ENCODE measurements at places on chromosomes 2 and 18.
A peak's percentile ranks its signal among the peaks of the same experiment; 100 is the strongest.

- DNase-seq = no peak
These were observed 194.7 kb downstream of the BABAM2 start for GRCh38 chr2:28085201-28085600.

- DNase-seq = no peak
These were observed 57.5 kb upstream of the TMEM178A start for GRCh38 chr2:39608263-39608575.

DNA sequence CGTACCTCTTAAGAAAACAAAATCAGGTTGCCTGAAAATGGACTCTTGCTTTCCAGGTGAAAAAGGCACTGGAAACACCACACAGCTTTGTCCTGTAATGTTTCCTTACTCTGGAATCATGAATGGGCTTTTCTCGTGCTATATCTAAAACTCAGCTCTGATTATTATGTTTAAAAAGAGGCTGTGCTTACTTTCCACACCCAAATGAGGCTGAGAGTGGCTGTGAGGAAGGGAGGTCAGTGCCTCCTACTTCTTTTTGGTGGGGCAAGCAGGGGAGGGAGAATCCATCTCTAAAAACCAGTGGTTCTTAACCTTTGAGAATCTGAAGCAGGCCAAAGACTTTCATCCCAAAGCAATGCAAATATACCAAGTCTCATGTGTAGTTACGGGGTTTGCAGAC, 148.6 kb downstream of the FAM210A start:
- DNase-seq = no peak

DNA sequence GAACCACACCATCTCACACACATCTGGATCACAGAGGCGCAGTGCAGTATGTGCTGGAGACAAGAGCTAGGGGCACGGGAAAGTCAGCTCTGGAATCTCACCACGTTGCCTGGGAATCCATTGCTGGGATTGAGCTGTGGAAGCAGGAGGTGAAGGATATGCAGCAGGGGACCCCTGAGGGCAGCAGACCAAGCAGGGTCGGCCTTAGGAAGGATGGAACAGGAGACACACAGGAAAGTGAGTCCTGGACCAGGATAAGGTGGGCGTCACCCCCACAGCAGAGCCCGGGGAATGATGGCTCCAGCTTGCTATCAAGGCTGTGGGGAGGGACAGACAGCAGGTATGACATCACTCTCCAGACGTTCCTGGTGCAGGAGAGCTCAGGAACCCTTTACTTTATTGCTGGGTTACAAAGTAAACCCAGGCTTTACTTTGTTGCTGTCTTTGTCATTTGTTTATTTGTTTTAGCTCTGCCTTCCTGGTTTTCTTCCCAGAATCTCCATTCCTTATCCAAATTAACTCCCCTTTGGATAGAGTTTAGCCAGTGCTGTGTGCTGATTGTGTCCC, 329.8 kb upstream of the MYT1L start:
- DNase-seq = no peak

DNA sequence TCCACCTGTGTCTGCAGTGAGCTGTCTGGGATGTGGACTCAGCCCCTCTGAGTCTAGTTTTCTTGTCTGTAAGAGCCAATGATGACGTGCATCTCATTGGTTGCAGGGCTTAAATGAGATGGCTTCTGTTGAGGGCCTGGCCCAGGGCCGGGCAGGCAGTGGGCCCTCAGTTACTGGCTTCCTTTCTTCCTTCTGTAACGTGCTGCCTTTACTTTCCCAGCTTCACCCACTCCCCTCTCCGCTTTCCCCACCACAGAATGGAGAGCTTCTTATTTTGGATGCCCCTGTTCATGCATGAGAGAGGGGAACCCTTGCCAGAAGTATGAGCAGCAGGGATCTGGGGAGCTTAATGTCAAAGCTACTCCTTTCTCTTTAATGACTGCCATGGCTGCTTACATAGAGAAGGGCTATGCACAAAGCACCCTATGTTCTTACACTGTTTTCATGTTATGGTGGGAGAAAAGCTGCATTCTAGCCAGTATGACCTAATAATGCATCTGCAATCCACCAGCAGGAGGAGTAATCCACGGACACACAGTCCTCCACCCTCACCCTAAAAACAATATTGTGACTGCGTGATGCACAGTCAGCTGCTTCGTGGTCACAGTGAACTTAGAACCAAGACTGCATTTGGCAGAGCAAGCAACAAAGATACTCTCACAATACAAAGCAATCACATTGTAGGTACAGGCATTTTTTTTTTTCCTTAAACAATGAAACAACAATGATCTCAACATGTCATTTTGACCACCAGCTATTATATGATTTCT, 37.2 kb downstream of the CREG2 start:
- DNase-seq = no peak

DNA sequence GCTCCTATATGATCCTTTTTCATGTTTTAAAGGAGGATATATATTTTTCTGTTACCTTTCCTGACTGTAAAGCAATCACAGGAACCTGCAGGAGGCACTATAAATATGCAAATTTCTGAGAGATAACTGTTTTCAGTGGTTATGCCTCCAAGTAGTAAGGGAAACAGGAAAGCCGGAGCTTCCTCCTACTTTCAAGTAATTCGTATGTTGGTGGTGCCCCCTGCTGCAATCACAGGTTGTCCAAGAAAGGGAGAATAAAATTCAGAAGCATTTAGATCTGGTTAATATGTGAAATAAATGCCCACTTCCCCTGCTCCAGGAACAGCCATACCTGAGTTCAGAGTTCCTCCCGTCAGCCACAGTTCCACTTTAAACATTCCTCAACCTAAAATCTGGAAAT, 12.0 kb upstream of the BCL11A start:
- no peak for DNase-seq

DNA sequence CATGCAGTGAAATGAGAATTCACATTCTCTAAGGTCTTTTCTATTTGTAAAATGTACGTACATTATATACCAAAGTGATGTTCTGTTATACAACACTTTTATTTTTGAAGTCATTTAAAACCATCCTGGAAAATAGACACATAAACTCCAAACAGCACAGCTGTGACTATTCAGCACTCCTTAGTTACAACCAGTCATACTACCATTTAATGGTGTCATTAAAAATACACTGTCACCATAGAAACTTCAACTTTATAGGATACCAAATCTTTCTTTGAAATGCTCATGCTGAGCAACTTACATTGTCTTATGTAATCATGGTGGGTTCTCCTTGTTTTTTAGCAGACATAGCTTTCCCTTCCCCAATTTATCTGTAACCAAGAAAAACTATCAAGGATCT, 85.3 kb downstream of the METTL4 start:
- no peak for DNase-seq

DNA sequence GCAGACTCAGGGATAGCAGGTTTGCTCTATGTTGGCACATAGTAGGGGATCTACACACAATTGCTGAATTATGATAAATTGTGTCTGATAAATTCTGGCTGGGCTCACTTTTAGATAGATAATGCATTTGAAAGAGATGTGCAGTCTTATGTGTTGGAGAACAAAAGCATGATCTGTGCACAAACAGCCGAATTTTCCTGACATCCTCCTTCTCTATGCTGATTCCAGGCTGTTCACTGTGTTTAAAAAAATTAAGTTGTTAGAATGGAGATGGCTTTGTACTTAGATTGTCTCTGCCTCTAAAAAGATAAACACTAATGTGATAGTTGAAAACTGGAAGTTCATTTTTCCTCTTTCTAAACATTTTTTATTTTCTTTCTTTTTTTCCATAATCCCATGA, 2.1 kb downstream of the CERS6 start:
- no peak for DNase-seq

DNA sequence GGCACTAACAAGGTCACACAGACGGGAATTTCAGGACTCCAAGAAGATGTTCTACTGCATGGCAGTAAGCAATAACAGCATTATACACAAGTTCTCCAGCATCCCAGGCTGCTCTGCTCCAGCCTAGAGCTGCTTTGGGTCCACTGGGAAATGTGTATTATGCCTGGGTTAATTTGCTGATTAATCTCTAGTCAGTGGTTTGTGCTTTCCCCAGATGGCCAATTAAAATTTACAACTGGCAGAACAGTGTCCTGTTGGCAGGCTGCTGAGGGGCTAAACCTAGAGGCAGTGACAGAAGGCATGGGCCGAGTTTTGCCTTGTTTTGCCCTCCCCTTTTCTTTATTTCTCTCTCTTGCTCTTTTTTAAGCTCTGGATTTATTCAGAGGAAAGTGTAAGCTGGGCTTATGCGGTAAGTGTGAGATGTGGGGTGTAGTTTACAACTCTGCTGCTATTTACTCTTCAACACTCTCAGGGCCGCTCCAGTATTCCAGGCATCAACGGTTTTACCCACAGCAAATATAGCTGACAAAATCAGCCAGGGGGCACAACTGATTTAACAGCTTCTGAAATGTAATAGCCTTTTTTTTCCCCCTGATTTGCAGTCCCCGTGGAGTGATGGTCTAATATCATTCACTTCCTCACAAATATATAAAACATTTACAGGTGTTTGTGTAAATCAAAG, 348.0 kb downstream of the GPD2 start:
- no peak for DNase-seq

GRCh38 chr2:113098041-113098440, 29.4 kb upstream of the IL1RN start:
- DNase-seq = peak; percentile 22

GRCh38 chr2:20635675-20636584, 15.0 kb downstream of the HS1BP3 start:
- peak; percentile 53 for DNase-seq

DNA sequence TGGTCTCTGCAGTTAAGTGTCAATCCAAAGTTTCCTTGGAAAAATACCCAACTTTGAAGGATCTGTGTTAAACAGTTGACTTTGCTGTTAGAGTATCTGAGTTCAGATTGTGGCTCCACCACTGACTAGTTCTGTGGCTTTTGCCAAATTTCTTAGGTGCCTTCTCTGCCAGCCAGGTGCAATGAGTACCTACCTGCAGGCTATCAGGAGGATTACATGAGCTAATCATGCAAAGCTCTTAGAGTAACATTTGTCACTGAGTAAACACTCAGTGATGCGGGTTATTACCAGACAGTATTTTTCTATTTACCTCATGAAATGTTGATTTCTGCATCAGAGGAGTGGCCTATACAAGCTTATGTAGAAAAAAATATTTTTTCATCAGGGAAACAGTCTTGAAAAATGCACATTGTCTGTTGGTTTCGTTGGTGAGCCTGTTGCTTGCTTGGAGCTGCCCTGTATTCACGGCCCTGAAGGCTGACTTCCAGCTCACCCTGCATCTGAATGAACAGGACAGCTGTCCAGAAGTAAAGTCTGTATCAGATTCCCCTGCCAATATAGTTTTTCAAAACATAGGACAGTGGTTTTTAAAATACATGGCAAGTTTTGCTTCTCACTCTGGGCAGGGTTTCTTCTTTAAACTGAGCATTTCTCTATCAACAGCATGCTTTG, 235.1 kb downstream of the CDCA7 start:
- DNase-seq = no peak

DNA sequence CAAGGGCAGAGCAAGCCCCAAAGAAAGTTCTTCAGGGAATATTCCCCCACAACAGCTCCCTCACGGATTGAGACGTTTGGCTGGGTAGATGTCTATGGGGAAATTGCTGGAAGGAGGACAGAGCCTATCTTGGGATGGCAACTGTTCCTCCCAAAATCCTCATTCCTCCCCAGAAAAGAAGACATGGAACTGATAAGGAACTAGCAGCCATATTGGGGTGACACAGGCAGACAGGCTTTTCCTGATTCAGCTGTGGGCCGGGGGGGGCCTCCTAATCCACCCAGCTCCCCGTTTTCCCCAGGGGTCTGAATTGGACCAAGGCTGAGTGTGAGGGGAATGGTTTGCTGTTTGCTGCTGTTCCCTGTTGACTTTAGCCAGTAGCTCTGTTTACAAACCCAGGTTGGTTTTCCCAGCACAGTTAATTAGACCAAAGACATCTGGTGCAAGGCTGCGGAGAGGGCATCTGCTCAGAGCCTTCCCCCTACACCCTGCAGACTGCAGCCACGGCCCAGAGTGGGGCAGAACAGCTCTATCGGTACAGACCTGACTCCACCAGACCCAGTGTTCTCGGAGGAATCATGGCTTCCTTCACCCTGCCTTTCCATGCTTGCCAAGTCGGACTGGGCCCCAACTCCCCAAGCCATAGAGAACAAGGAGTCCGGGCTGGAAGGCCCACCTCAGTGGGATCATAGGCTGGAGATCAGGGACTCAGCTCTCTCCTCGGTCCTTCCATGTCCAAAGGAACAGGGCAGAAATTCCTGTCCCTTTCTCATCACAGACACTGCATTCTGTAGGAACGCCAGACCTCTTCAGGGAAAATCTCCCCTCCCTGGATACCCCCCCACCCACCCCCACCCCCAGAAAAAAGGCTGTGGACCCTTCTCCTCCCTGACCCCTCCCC, 1.7 kb upstream of the PKDCC start:
- DNase-seq = no peak

DNA sequence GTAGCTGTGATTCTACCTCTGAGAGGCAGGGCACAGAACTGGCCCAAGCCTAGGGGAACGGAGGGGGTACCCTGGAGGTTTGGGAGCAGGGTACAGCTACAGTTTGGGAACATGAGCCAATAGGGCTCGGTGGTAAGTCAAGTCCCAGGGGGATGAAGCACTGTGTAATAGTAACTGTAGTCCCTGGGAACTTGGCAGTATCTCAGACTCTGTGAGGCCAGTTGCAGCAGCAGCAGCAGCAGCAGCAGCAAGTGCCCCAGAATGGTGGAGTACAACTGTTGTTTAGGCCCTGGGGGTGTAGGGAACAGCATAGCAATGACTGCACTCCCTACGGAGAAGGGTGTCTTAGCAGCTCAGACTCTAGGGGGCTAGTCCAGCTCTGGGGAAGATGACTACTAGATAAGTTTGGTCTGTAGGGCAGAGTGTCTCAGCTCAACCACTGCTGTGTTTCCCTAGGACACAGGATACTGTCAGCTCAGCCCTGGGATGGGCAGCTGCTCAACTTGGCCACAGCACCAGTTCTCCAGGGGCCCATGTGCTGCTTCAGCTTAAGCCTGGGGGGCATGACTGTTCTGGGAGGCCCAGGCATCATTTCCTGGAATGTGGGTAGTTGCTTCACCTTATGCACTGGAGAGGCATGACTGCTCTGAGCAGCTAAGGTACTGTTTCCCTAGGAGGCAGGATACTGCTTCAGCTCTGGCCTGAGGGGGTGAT, 20.5 kb downstream of the CARF start:
- no peak for DNase-seq

DNA sequence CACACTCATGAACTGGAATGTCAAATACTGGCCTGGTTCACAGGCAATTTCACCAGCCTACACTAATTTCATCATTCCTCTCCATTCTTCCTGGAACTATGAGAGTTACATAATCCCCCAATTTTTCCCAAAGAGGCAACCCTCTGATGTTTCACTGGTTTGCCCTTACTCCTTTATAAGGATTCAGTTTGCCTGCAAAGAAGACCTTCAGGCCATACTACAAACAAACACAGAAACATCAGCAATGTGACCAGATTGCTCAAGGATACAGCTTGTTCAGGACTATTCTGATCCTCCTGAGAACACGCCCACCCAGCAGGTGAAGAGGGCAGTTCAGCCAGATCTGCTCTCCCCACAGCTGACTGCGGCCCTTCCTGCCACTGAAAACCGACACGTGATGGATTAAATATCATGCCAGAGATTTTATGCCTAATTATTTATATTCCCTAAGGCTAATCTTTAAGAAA, 215.5 kb downstream of the ETAA1 start:
- no peak for DNase-seq

Measured in activated CD4-positive, alpha-beta T cell treated with anti-CD3 and anti-CD28 coated beads, Interleukin-2, Interleukin-4, amounts not matched to agents 100 ng/mL and 50 ng/mL, durations not matched to agents 16 hours and 8 hours (primary cell).